Mucosa of gallbladder (tissue), 1 donor: ENCODE measurements at places on chromosomes 5 and 9.

DNA sequence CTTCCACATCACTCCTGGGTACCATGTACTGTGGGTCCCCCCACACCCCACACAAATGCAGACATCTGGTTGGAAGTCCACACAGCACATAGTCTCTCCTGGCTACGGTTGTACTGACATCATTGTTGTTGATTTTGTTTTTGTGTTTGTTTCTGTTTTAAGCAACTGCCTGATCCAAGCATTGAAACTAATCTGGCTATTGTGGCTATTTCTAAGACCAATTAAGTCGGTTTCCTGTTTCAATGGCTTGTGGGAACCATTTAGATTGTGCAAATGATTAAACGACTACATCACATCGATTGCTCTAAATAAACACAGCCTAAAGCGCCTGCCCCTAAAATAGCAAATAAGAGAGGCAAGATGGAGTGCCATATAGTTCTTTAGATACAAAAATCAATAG lies 226.8 kb upstream of the IRX4 start:
- DNase-seq, result no peak

GRCh38 chr9:114919611-114920010 lies 10.8 kb downstream of the TNFSF8 start:
- DNase-seq, result no peak

DNA sequence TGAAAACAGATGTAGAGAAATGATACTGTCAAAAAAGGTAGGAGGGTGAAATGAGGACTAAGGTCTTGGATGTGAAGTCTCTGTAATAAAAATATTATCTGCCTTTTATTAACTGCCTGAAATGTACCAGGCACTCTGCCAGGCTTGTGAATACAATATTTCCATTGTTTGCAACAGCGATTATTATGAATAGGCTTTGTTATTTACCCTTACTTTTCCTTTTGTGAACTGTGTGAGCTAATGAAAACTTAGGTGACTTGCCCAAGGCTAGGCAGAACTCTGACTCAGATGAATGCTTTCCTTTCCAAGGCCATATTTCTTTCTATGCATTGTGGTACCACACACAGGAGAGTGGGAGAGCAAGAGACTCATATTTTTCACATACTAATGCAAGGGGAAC lies 204.1 kb downstream of the CDH12 start:
- DNase-seq, result peak; percentile 51

- DNase-seq, result no peak
These were observed 112.1 kb downstream of the KIF4B start for GRCh38 chr5:155125551-155126095.

DNA sequence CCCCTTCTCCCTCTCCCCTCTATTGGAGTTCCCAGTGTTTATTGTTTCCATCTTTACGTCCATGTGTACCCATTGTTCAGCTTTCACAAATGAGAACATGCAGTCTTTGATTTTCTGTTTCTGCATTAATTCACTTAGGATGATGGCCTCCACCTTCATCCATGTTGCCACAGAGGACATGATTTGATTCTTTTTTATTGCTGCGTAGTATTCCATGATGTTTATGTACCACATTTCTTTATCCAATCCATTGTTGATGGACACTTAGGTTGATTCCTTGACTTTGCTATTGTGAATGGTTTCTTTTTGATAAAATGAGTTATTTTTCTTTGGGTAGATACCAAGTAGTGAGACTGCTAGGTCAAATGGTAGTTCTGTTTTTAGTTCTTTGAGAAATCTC lies 88.9 kb downstream of the NDUFS4 start:
- no peak for DNase-seq

- no peak for DNase-seq
These were observed 171.8 kb downstream of the FSTL4 start for GRCh38 chr5:133440467-133441115.

DNA sequence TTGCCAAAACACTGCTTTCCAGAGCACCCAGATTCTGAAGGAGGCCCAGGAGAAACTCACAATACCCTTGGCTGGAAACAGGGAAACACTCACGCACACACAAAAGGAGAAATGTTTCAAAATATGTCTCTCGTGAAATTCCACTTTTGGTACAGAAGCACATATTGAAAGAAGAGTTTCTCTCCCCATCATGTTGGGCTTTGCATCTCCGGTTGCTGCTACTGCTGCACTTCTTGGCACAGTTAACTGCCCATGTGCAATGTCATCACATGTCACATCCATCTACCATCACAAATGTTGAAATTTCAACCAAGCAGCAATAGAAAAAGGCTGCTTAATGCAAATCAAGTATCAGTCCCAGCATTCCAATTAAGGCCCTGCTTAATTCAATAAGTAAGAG lies 72.1 kb downstream of the ABCA1 start:
- no peak for DNase-seq

DNA sequence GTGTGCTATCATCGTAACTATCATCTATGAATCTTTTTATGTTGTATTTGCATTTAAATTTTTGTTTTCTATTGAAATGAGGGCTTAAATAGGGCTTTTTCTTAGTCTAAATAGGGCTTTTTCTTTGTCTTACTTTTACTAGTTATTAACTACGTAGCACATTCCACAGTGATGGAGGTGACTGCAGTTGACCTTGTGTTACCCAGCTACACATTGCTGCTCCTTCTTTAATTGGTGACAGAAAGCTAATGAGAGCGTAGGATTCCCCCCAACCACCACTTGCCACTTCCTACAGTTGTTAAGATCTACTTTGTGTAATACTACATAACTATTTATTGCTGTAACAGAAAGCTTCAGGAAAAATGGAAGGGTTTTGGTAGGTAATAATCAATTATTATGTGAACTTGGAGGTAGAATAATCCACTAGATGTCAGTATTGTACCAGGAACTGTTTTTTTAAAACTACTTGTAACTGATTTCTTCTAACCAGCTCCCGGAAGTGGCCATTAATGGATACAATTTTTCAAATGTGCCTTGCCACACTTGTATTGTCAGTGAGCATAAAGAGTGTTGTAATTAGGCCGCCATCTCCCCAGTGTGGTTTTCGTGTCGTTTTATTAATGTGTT lies 18.0 kb downstream of the MTRR start:
- DNase-seq, result no peak

DNA sequence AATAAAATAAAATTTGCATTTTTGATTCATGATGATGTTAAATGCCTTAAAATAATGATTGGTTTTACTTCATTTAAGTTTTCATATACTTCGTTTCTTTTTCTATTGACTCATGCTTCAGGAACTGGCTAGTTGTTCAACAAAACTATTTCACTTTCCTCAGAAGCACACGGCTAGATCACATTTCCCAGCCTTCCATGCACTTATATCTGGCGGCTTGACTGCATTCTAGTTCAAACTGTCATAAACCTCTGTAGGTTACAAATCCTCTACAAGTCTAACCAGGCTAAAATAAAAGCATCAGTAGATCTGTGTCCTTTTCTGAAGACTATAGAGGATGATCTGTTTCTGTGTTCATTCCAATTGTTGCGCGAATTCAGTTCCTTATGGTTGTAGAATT lies 46.3 kb upstream of the CNTLN start:
- no peak for DNase-seq

DNA sequence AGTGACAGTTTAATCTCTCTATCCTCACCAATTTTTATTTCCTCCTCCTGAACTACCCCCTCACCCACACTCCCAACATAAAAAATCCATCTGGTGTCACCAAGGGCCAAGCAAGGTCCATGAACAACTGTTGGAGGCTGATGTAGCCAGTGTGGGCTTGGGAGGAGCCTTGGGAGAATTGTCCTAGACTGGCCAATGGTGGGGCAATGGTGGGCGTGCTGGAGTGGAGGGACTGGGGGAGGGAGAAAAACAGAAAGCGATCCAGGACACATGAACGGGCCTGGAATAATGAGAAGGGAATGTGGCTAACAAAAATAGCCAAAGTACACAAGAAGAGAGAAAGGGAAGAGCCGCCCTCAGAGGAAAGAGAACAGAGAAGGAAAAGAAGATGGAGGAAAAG lies 272.6 kb downstream of the ENC1 start:
- no peak for DNase-seq

GRCh38 chr5:42518595-42519221 lies 95.5 kb downstream of the GHR start:
- no peak for DNase-seq

GRCh38 chr5:158676642-158677469 lies 422.9 kb downstream of the EBF1 start:
- DNase-seq, result no peak

GRCh38 chr9:126207256-126207655 lies 119.4 kb upstream of the MVB12B start:
- DNase-seq, result no peak

- no peak for DNase-seq
These were observed 18.1 kb downstream of the HMCN2 start for GRCh38 chr9:130283539-130284248.

- peak; percentile 85 for DNase-seq
These were observed 363.3 kb upstream of the RPS23 start for GRCh38 chr5:82641331-82642003.

GRCh38 chr5:67170767-67171166 lies 25.8 kb downstream of the CD180 start:
- DNase-seq, result no peak

GRCh38 chr5:155343468-155343867 lies 329.9 kb downstream of the KIF4B start:
- no peak for DNase-seq

- DNase-seq, result no peak
These were observed 71.2 kb downstream of the CFAP77 start for GRCh38 chr9:132481053-132481849.

DNA sequence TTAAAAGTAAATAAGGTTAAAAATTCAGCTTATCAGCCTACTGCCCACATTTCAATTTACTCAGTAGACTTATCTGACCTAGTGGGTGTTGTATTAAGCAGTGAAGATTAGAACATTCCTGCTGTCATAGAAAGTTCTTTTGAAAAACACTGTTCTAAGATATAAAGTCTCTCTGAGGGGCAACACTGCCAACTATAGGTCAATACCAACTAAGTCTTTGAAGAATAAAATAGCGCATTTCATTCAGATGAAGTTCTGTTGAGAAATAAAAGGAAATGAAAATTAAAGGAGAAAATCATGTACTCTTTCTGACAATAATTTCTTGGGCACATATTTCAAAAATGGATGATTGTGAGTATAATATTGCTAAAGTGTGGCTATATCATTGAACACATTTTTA lies 86.8 kb downstream of the PTPRD start:
- no peak for DNase-seq

DNA sequence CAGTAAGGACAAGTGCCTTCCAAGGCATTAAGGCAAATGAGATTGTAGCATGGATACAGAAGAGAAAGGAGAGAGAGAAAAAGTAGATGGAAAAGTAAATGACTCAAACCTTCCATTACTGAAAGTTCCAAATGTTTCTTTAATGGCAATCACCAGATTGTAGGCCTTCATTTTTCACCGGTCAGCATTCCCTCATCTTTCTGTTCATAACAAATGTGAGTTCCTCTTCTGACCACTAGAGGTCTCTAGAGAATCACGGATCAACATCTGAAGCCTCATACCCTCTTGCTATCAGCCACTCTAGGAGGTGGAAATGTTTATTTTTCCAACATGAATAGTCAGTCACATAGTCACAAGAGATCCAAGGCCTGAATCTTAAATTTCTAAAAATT lies 73.6 kb upstream of the RPS23 start:
- no peak for DNase-seq

- DNase-seq, result no peak
These were observed 16.2 kb downstream of the SFXN1 start for GRCh38 chr5:175494264-175495183.

- DNase-seq, result peak; percentile 86
These were observed 171.4 kb upstream of the SGCD start for GRCh38 chr5:156155598-156155997.

GRCh38 chr9:134463280-134463679 lies 137.0 kb downstream of the RXRA start:
- no peak for DNase-seq

- DNase-seq, result no peak
These were observed 44.0 kb upstream of the LIFR start for GRCh38 chr5:38600329-38601045.

- DNase-seq, result no peak
These were observed 12.6 kb upstream of the LCN15 start for GRCh38 chr9:136776947-136777346.

- DNase-seq, result no peak
These were observed 57.3 kb upstream of the PITX1 start for GRCh38 chr5:135091286-135091685.

- DNase-seq, result no peak
These were observed 65.6 kb downstream of the ANXA2R start for GRCh38 chr5:42974536-42974935.

- DNase-seq, result no peak
These were observed 51.3 kb upstream of the ZNF169 start for GRCh38 chr9:94207781-94208180.

GRCh38 chr9:69180670-69181069 lies 6.6 kb downstream of the TJP2 start:
- peak; percentile 79 for DNase-seq

DNA sequence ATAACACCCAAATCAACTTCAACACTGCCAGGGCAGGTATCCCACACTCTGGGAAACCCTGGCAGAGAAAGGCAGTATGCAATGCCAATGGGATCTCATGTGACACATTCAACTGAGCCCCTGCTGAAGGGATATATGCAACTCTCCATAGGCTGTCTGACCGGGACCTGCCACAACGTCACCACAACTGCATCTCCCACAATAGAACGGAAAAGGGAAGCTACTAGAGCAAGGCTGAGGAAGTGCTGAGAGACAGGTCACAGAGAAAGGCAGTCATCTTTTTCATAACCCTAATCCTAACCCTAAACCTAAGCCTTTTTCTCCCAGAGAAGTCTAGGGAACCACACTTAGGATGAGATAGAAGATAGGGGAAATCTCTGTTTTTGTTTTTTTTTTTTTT lies 345.9 kb upstream of the CD180 start:
- no peak for DNase-seq

GRCh38 chr5:128777052-128777451 lies 188.2 kb upstream of the SLC27A6 start:
- DNase-seq, result no peak

DNA sequence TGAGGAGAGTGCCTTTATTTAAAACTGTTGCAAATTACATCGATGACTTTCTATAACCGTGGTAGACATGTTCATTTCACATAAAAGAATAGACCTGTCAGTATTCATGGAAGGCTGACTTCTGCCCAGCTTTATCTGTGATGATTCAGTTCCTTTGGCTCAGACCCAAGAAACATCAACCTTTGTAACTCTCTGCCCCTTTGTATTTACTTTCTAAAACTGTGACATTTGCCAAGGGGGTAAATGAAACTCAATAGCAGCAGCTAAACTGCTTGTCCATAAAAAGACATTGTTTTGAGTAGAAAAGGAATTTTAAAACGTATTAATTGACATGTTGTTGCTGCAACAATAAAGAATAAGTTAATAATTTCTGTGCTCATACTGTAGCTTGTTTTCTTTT lies 137.8 kb upstream of the ANKH start:
- DNase-seq, result peak; percentile 67

GRCh38 chr9:75985515-75985914 lies 95.0 kb downstream of the PCSK5 start:
- DNase-seq, result no peak
